ENCODE measurements at places on chromosomes 11 and 22.

GRCh38 chr11:1047595-1048156, 11.2 kb upstream of the MUC6 start:
- DNase-seq = no peak

- no peak for DNase-seq
These were observed 92.2 kb downstream of the BUD13 start for GRCh38 chr11:116680349-116681125.

DNA sequence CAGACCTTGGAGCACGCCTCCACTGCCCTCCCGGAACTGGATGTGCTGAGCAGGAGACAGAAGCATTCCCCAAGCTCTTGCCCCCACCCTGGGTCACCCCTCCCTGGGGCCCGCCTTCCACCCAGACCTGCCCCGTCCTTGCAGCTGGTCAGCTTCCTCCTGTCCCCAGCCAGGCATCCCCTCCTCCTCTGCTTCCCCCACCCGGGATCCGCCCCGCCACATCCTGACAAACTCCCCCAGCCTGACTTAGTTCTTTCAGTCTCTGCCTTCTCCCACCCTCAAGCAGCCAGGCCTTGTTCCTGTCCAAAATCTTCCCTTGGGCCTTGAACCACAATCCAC, 1.1 kb upstream of the PLXNB2 start:
- no peak for DNase-seq

DNA sequence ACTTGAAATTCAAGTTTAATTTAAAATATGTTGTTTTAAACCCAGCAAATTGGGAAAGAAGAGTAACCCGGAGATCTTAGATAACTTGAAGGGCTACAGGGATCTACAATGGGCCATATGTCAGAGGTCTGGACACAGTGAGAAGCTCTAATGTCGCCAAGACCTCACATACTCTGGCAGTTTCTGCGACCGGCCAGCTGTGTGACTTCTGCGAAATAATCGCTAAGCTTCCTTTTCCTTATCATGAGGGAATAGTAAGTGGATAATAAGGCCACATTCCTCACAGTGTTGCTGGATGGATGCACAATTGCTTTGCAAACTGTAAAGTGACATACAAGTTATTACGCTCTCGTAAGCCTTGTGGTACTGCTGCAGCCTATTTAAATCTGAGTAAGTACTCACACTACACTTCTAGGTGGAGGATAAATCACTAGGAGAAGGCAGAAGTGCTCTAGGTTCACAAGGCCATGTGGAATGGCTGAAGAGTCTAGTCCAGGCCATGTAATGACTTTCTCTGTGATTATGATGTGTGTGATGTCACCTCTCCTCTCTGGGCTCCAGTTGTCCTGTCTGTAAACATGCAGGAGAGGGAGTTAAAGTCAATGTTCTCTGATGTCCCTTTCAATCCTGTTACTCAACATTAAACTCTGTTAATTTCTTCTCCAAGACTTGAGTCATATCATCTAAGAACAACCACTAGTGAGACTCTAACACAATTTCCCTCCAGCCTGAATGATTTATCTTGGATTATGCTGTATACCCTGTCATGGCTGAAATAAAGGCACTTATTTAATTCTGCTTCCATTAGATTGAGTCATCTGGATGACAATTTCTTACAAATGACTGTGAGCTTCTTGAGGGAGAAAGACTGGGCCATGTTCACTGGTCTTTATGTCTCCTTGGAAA, 192.6 kb upstream of the NARS2 start:
- no peak for DNase-seq

GRCh38 chr11:26780376-26781085, 58.7 kb upstream of the SLC5A12 start:
- DNase-seq = no peak

DNA sequence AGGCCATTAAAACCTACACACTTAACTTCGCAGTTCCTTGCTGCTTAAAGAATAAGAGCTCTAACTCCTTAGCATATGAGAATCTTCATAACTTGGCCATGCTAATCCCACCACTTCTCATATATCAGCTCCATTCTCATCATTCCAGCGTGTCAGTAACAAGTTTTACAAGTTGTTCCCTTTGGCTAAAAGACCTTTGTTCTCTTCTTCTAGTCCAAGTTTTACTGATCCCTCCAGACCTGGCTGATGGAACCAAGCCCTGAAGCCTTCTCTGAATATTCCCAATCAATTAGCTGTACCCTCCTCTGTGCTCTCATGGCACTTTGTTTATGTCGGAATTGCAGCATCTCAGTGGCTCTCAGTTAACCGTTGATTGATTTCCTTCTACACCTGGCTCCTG, 35.8 kb downstream of the GAB2 start:
- DNase-seq = no peak

- DNase-seq = no peak
These were observed 24.9 kb downstream of the CD44 start for GRCh38 chr11:35163702-35164496.

DNA sequence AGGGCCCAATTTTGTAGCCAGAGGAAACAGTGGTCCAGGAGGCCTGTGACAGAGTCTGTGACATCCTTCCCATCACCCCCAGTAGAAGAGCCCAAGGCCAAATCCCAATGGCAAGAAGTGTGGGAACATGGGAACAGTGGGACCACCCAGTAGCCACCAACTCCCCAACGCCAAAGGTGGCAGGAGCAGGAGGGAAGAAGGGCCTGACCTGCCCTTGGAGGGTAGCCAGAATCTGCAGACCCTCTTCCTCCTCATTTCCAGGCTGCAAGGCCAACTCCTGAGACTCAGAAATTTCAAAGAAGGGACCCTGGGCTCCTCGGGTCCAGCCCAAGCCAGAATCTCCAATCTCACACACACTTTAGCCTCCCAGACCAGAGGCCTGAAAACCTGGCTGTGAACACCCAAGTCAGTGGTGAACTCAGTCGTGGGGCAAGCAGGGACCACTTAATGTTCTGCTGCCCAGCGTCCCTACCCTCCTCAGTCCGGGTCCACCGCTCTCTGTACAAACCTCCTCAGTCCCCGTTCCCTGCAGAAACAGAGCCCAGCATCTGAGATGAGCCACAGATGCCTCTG, 6.2 kb downstream of the RAB3IL1 start:
- DNase-seq = no peak

DNA sequence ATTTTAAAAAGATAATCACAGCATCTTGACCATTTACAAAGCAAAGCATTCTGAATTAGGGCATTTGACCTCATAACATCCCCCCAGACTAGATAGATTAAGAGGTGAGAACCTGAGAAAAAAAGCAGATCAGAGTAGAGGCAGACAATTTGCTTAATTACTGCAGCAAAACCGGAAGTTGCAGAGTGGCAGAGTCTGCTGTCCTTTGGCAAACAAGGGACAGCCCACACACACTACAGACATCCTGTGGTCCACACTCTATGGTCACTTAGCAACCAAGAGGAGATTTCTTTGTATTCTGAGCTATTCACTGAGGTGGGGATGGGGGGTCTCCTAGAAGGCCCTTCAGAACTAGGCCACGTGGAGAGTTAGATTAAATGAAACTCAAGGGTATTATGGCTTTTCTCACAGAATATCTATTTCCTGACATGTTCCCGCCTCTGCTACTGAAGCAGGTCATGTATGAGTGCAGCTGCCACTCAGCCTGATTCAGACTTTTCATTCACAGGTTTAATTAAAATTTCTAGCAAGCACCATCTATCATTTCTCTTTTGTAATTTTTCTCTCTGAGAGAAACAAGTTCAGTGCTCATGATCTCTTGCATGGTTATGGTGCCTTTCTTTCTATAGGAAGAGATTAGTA, 48.5 kb downstream of the SVIP start:
- DNase-seq = peak; percentile 29

- DNase-seq = no peak
These were observed 72.2 kb downstream of the PDHX start for GRCh38 chr11:34988294-34989255.

DNA sequence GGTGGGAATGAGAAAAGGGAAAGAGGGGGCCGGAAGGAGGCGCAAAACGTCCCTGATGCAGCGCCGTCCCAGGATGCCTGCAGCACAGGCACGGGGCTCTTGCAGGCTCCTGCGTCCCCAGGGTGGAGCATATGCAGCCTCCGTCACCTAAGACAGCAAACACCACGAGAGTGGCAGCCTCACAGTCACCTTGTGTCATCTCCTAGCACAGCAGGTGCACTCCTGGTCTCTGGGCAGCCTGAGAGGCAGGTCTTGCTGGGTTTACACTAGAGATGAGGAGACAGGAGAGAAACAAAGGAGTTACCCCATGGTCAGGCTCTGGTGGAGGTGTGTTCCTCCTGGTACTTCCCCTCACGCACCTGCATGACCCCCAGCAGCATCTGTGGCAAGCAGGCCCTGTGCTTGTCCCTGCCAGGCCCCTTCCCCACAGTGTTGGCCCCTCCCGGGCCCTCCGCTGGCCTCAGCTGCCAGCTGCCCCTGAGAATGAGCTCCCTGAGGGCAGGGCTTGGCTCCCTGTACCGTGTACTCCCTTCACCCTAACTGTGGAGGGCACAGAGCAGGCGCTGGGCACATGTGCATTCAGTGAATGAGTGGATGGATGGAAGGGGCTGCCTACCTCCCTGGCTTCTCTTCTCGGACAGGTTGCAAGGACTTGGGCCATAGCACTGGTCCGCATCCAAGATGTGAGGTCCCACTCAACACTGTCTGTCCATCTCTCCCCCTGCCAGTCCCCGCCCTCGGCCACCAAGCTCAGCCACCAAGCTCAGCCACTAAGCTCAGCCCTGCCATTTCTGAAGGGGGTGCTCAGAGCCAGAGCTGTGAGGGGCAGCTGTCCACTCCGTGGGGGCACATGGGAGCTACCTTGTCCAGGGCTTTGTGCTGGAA, 988.6 kb downstream of the BRD1 start:
- DNase-seq = no peak

DNA sequence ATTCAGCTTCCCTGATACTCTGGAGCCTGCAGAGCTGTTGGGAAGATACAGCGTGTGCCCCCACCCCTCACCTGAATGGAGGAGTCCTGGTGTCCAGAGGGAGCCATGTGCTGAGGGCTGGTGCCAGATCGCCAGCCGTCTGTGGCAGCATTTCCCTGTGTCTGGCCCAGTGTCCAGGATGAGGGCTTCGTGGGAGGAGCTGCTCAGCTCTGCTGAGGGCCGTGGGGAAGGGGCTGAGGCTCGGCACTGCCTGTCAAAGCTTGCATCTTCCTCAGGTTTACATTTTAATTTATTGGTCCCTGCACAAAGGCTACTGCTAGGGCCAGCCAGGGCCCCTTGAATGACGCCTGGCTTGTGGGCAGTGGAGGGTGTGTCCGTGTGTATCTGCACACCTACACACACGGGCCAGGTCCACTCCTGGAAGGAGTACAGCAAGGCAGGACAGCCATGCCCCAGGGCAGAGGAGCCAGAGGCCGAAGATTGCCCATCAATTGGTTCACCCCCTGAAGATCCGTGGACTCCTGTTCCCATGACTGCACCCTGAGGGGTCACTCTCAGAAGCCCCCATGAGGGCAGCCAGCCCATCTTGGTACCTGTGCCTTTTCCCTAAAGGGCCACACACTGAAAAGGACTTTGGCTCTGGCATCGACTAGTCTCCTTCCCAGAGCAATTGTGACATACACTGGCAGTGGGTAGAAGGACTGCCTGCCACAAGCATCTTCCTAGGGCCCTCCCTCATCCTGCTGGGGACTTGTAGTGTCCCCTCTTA, 107.7 kb upstream of the PARVA start:
- no peak for DNase-seq

GRCh38 chr11:114250993-114251814, 45.0 kb upstream of the NNMT start:
- peak; percentile 7 for DNase-seq

GRCh38 chr11:12274558-12275197, 102.7 kb upstream of the PARVA start:
- no peak for DNase-seq

DNA sequence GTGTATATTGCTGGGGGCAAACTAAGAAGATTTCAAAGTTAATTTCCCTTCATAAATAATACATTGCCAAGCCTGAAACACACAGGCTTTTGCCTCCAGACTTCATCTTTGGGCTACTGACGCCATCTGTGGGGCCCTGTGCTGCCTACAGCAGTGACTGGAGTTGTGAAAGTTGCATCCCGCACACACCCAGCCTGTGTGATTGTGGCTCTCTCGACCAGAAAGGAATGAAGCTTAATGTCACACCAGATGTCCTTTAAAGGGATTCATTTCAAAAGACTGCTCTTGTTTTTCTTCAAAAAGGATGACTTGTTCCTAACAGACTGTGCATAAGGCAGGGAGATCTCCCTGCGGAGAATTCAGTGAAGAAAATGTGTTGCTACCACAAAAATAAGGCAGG, 210.5 kb downstream of the FAM181B start:
- DNase-seq = no peak

- no peak for DNase-seq
These were observed 32.5 kb downstream of the PLEKHA7 start for GRCh38 chr11:16981651-16982194.

GRCh38 chr22:27348634-27349033, 452.9 kb downstream of the MN1 start:
- DNase-seq = no peak

- no peak for DNase-seq
These were observed 101.0 kb downstream of the PDE2A start for GRCh38 chr11:72573072-72573854.

GRCh38 chr22:22712666-22713365, 68.4 kb downstream of the GGTLC2 start:
- DNase-seq = no peak

- no peak for DNase-seq
These were observed 288.5 kb downstream of the KIRREL3 start for GRCh38 chr11:126711977-126712625.

DNA sequence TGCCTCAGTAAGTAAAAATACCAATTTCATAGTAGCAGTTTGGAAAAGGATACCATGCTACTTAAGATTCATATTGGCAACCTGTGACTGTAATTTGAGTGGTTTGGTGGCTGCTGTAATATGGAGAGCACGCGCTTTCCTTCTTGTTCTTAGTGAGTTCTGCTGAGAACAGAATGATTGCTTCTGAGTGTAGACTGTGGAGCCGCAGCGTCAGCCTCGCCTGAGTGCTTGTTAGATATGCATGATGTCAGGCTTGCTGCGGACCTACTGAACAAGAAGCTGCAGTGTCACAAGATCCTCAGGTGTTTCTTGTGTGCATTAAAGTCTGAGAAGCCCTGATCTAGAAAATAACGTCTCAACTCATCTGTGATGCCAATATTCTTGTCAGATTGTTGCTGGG, 143.2 kb downstream of the ARHGAP42 start:
- no peak for DNase-seq

DNA sequence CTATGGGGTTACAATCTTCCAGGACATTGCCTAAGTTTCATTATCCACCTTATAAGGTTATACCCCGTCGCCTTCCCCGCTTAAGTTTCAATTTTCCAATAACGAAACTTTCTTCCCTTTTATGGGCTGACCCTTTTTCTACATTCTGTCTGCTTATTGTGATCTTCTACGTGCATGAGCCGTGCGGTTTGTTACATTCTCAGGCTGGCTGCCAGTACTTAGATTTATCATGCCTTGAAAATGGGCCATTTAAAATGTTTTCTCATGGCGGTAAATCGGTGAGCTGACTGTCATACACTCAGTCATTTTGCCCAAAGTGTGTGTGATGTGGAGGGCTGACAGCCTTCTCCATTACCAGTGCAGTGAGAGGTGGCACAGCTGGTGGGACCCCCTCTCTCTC, 23.3 kb downstream of the DGCR6L start:
- no peak for DNase-seq

GRCh38 chr11:74102321-74102720, 68.5 kb downstream of the C2CD3 start:
- DNase-seq = no peak

GRCh38 chr11:44434191-44434590, 124.3 kb upstream of the ALX4 start:
- DNase-seq = no peak

Data from GM12864 (cell line).